ENCODE measurements at places on chromosomes 16 and 17.
A peak's percentile ranks its signal among the peaks of the same experiment; 100 is the strongest.

- no peak for DNase-seq
These were observed 43.3 kb downstream of the MGAT5B start for GRCh38 chr17:76911299-76912017.

DNA sequence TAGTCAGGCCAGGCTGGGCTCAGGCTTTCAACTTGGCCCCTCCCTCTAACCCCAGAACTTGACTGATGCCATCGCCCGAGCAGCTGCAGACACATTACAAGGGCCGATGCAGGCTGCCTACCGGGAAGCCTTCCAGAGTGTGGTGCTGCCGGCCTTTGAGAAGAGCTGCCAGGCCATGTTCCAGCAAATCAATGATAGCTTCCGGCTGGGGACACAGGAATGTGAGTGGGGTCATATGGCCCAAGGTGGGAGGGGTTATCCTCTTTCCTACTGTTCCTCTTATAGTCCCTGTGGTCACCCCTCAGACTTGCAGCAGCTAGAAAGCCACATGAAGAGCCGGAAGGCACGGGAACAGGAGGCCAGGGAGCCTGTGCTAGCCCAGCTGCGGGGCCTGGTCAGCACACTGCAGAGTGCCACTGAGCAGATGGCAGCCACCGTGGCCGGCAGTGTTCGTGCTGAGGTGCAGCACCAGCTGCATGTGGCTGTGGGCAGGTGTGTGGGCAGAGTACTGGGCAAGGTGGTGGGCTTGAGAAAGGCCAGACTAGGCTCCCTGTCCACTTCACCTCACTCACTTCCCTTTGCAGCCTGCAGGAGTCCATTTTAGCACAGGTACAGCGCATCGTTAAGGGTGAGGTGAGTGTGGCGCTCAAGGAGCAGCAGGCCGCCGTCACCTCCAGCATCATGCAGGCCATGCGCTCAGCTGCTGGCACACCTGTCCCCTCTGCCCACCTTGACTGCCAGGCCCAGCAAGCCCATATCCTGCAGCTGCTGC lies 2.1 kb upstream of the NRN1L start:
- no peak for DNase-seq

GRCh38 chr16:53087101-53087500 lies 32.3 kb downstream of the CHD9 start:
- no peak for DNase-seq

GRCh38 chr17:45332989-45333701 lies 16.3 kb upstream of the MAP3K14 start:
- DNase-seq = peak; percentile 86

DNA sequence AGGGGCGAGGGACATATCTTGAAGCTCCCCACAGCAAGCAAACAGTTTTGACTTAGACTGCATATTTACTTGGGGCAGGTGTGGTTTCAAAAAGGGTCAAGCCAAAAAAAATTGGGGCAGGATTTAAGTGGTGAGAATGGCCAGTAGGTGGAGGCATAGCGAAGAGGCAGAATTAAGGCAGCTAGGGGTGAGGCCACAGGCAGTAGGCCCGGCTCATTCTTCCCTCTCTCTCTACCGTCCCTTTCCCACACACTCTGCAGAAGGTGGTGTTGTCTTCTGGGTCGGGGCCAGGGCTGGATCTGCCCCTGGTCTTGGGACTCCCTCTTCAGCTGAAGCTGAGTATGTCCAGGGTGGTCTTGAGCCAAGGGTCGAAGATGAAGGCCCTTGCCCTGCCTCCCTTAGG lies 2.6 kb downstream of the SHBG start:
- DNase-seq = no peak

- DNase-seq = no peak
These were observed 53.8 kb upstream of the SLC25A19 start for GRCh38 chr17:75342996-75343395.

GRCh38 chr16:88063211-88063773 lies 112.1 kb downstream of the BANP start:
- no peak for DNase-seq

- DNase-seq = no peak
These were observed 191.4 kb downstream of the CYLD start for GRCh38 chr16:50933262-50933661.

GRCh38 chr16:12456355-12456754 lies 347.3 kb downstream of the CPPED1 start:
- no peak for DNase-seq

DNA sequence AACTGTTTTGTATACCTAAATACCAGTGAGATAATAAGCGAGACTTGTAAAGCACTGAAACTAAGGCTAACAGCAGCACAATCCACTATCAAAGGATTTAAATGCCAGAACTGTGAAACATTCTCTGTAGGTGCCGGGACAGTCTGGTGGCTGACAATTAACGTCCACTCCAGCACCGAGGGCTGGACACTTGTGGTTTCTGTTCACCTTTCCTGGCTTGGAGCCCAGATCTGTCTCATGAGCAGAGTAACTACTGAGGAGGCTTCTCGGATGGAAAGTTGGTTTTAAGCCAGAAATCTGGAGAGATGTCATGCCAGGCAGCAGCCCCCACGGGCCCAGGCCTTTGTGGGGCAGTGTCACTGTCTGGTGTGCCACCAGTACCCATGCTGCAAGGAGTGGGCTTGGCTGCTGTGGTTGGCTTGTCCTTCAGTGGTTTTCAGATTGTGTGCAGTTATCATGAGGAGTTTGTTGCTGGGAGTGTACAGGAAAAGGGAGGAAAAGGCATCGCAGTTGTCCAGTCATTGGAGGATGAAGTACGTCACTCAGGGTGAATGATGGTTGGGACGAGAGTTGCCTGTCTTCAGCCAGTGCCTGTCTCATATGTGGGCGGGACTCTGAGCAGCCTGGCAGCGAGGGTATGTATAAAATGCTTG lies 35.5 kb downstream of the UBN1 start:
- DNase-seq = no peak

- no peak for DNase-seq
These were observed 11.7 kb upstream of the CNTNAP4 start for GRCh38 chr16:76265434-76266045.

DNA sequence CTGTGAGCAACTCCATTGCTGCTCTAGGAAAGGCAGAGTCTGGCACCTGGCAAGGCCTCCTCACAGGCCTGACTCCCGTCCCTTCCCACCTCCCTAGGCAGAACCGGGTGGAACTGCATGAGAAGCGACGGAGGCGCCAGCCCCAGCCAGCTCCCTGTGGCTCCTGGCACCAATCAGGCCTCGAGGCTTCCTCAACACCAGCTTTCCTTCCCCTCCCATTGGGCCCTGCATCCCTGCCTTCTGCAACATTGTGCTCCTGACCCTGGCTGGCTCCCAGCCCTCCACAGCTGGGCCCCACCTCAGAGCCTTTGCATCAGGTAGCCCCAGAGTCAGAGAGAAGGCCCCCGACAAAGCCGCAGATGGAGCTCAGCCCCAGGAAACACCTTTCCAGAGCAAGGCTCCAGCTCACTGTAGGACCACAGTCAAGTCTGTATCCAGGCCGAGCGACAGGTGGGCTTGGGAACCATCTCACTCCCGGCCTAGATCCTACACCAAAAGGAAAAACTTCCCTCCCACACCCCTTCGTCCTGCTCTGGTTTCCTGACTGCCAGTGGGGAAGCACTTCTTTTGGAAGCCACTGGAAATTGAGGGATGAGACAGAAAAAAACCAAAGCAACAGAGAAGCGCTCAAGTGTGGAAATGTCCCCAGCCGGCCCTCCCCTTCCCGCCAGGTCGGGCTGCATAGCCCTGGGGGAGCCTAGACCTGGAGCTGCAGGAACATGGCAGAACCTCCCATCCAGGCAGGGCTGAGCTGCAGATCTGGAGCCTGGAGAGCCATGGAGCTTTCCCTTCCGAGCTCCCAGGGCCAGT lies 31.0 kb downstream of the LRRC75A start:
- DNase-seq = no peak

DNA sequence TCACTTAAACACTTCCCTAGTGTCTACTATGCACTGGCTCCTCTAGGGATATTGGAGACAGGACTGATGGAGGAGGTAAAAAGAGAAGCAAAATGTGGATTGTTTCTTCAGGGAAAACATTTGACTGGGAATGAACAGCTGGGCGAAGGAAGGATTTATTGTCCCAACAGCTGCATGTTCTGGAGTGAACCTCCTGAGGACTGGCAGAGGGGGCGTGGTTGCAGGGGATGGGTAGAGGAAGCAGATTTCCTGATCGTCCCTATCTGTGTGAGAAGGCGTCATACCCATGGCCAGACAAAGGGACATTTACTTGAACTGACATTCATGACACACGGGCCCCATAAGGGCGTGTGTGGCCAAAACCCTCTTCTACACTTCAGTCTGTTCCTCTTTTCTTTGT lies 321.5 kb downstream of the MAP2K4 start:
- DNase-seq = no peak

DNA sequence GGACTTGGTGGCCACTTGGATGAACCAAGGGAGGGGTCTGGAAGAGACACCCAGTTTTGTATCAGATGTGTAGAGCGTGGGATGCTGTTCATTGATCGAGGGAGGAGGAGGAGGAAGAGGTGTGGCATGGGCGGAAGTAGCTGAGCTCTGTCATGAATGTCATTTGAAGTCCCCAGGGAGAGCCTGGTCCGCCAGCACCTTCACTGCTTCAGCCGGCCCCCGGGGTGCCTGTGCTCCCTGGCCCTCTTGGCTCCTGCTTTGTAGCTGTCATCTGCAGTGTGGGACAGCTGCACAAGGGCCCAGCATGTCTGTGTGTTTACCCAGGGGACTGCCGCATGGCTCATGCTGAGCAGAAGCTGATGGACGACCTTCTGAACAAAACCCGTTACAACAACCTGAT lies 75.4 kb upstream of the RBL2 start:
- DNase-seq = no peak

DNA sequence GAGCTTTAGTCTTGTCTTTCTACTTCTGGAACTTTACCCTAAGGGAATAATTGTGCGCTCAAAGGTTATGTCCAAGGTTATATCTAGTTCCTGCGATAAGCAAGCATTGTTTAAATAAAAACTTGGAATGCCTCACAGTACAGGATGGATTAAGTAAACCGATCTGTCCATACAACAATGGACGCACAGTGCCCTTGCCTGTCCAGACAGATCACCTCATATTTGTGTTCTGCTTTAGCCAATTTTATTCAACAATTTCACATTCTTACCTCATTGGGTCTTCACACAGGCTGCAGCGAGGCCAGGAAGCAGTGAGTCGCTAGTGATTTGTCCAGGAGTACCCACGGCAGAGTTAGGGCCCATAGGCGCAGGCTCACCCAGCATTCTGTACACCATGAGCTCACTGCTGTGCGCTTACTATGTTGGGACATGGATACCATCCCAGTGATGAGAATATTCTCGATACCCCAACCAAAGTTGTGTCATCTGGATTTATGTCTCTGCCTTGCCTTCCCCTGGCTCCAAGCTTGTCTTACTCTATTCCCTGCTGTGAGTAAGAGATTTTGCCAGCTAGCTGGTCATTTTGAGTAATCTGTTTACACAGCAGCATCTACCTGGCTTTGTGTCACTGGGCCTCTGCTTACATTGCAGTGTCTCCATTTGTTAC lies 39.8 kb downstream of the USP43 start:
- DNase-seq = no peak

- DNase-seq = no peak
These were observed 396.6 kb upstream of the ASIC2 start for GRCh38 chr17:33689725-33690124.

- DNase-seq = no peak
These were observed 121.1 kb upstream of the XYLT1 start for GRCh38 chr16:17591655-17592405.

GRCh38 chr17:50451943-50452629 lies 16.6 kb downstream of the CHAD start:
- DNase-seq = no peak

DNA sequence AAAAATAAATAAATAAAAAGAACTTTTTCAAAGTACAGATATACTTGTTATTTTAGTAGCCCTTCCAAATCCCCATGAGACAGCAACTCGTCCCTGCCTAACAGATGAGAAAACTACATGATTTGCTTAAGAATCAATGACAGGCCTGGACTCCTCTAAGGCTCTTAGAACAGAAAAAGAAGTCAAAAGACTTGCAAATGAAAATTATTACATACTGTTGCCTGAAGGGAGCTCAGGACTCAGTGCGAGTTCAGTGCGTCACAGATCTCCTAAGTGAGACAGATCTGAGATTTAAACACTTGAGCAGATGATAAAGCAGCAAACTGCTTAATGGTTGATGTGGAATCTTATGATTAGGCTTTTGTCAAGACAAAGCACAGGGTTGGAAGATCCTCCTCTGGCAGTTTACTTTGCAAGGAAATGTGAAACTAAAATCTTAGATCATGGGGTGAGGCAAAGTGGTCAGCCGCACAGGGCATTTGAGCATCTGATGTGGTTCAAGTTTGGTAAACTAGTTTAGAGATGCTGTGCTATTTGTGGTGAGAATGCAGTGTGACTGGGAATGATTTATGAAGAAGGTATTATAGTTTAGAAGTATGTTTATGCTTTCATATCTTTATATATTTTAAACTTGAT lies 138.1 kb downstream of the TRIM37 start:
- no peak for DNase-seq

DNA sequence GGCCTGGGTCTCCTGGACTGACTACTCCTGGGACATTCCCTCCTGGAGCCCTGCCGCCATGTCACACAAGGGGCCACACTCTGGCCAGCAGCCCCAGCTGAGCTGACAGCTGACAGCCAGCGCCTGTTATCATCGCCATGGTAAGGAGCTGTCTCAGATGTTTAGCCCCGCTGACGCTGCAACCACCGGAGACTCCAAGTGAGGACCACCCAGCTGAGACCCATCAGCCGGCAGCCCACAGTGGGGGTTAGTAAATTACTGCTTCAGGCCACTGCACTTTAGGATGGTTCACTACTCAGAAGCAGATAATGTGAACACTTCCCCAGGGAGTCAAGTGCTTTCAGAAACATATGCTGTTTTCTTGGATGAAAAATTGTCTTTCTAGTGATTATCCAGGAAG lies 14.6 kb upstream of the SPHK1 start:
- no peak for DNase-seq

DNA sequence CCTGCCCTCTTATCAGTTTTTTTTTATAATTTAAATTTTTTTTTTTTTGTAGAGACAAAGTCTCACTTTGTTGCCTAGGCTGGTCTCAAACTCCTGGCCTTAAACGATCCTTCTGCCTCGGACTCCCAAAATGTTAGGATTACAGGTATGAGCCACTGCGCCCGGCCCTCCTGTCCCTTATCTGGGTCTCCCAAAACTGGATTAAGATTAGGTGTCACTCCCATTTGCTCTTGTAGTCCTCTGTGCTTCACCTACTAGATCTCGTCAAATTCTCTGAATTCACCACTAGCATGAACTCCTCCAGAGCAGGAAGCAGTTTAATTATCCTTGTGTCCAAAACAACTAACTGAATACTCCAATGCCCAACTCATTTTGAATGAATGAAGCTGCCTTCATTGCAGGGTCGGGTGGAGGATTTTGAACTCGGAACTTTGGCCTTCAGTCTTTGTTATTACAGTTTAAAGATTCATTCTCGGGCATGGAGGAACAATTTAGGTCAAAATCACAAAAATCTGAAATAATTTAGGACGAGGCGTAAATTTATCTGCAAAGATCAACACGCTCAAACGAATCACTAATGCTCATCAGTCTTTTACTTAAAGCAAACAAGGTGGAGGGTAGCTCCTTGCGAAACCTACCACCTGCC lies 802 bp upstream of the ATXN2L start:
- DNase-seq = no peak

- peak; percentile 47 for DNase-seq
These were observed 18.6 kb downstream of the COG7 start for GRCh38 chr16:23434380-23434779.

GRCh38 chr16:68286153-68287074 lies 22.1 kb downstream of the SLC7A6 start:
- DNase-seq = peak; percentile 78

Measured in GF-D8 (cell line).